ENCODE measurements at places on chromosomes 4 and X.

DNA sequence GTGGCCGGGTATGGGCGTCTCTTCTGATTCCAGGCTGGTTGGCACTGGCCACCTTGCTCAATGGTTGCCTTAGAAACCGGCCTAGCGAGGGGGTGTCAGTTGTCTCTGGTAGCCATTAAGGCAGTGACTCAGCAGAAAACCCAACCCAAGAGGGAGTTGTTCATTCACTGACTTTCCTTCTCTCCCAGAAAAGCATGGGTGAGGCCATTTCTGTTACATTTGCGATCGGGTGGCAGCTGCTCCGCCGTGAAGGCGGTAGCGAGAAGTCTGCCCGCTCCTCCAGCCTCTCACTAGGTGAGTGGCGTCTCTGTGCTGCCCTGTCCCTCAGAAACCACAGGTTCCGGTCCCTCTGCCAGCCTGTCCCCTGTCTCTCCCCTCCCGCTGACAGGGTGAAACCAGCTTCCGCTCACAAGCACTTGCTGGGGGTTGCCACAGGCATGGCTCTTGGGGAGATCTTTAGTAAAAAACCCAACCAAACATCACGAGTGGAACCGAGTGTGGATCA is 17.4 kb downstream of the IRAK1 start:
- no peaks in the 10 kb centered on the region for H3K27me3 ChIP-seq
- H3K36me3 ChIP-seq = no peaks in the 10 kb centered on the region
- no peak overlapping the region for H3K4me3 ChIP-seq
- no peak overlapping the region for H3K27ac ChIP-seq

DNA sequence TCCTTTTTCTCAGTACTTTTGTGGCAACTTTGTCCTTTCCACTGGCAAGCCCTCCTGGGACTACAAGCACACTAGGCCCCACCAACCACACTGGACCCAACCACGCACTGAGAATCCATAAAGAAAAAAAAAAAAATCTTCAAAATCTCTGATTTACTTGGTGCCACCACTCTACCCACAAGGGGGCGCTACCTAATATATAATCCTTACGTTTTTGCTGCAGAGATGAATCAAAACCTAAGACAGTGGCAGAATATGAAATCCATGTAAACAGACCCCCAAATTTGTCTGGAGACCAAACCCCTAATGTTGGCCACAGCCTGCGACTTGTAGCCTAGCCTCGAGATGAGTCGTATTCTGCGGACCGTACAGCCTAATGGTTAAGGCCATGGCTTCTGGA is 63.5 kb upstream of the ARHGAP36 start:
- H3K4me1 ChIP-seq = no peaks in the 10 kb centered on the region
- no peak for DNase-seq
- H3K4me3 ChIP-seq = no peak overlapping the region
- no peaks in the 10 kb centered on the region for H3K36me3 ChIP-seq
- no peak overlapping the region for H3K27ac ChIP-seq

DNA sequence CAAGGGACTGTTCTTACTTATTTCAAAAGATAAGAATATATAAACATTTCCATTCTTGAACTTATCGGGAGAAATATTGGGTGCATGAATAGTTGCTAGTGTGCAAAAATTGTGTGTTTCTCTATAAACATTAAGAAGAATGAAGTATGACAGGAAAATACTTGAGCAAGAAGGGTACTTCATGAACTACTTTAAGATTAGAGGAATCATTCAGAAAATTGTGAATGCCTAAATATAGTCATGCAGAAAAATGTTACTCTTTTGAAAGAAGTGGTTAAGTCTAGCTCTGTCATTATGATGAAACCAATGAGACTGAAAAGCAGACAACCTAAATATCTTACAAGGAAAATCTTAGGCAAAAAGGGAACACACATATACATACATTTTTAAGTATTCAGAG is 207.8 kb upstream of the PCDH18 start:
- H3K27ac ChIP-seq = no peak overlapping the region
- H3K4me3 ChIP-seq = no peak overlapping the region
- no peaks in the 10 kb centered on the region for H3K27me3 ChIP-seq
- no peak for DNase-seq
- H3K36me3 ChIP-seq = no peaks in the 10 kb centered on the region

DNA sequence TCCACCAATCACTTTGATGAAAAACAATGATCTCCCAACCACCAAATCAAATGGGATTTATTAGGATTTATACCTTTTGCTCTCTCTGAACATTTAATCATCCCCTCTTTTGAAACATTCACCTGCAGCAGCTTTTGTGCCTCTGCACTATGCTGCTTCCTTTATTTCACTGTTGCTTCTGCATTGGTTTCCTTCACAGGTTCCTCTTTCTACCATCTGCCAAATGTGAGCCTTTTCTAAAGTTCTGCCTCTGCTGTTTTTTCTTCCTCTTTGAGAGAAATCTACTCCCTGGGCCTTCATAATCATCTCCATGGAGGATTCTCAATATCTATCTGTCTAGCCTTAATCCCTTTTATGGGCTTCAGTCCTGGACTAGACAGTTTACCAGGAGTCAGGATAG is 24.7 kb downstream of the CUL4B start:
- no peaks in the 10 kb centered on the region for H3K4me1 ChIP-seq
- no peak for DNase-seq
- H3K4me3 ChIP-seq = no peak overlapping the region
- H3K27me3 ChIP-seq = no peaks in the 10 kb centered on the region
- H3K36me3 ChIP-seq = peaks cover 50% of the 10 kb centered on the region
- no peak overlapping the region for H3K27ac ChIP-seq

DNA sequence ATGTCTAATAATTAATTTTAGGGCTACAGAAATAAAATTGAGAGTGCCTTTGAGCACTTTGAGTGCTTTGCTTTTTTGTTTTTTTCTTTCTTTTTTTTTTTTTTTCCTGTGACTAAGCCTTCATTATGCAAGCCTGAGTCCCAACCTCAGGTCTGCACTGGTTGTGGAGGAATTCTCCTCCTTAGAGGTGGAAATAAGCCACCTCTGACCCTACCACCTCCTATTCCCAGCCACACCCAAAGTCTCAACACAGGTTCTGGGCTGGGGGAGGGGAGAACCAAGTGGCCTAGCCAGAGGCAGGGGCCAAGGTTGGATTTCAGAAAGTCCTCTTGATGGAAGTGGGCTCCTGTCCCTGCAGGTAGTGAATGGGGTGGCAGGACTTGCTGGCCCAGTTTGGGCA is 180.2 kb downstream of the ARAP2 start:
- no peaks in the 10 kb centered on the region for H3K27me3 ChIP-seq
- H3K4me1 ChIP-seq = no peaks in the 10 kb centered on the region
- no peak for DNase-seq
- no peak overlapping the region for H3K27ac ChIP-seq
- no peak overlapping the region for H3K4me3 ChIP-seq
- no peaks in the 10 kb centered on the region for H3K36me3 ChIP-seq
